Osteoblast (primary cell): ENCODE measurements at places on chromosomes 1 and 21.

- DNase-seq = no peak
Observed at GRCh38 chr1:208604295-208604694, 360.1 kb upstream of the PLXNA2 start.

DNA sequence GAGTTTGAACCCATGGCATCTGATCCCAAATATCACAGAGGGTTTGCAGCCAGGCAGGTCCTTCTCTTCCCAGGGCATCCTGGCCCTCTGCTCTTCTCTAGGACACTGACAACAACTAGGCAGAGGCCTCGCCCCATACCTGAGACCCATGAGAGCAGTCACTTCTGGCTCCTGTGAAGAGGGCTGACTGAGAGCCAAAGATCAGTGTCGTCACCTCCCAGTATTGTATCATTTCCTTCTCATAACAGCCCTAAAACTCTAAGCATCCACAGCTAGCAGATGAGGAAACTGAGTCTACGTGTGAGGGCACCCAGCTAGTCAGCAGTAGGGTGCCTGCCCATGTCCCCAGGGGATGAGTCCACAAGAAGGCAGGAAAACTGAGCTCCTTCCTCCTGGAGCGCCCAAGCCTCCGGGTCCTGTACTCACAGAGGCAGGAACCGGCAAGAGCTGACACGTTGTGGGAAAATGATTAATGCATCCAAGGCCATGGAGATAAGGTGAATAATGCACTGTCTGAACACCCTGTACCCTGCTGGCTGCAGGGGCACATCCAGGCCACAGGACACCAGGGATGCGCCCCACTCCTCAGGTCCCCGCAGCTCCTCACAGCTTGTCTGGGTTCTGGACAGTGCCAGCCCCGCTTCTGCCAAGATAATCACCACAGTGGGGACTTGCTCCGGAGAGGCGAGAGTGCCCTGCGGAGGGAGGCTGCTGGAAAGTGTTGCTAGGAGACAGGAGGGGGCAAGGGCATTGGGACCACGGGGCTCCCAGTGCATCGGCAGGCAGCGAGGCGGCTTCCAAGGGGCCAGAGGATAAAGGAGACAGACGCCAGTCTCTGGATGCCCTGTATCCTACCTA lies 340.0 kb downstream of the NPHP4 start:
- DNase-seq = no peak

DNA sequence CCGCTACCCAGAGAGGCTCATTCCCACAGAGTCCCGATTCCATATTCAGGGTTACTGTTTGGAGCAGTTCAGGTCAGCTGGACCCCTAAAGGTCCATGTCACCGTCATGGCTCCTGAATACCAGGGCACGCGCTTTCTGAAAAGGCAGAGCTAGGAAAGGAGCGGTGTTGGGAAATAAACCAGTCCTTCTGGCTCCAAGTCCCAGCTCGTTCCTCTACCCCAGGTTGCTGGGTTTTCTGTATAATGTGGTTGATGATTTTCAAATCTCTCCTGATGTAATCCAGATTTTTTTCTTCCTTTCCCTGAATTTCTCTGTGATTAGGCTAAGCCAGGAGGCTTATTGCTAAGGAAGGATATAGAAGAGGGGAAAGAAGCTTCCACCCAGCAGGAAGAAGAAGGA lies 14.0 kb upstream of the PKP1 start:
- no peak for DNase-seq

DNA sequence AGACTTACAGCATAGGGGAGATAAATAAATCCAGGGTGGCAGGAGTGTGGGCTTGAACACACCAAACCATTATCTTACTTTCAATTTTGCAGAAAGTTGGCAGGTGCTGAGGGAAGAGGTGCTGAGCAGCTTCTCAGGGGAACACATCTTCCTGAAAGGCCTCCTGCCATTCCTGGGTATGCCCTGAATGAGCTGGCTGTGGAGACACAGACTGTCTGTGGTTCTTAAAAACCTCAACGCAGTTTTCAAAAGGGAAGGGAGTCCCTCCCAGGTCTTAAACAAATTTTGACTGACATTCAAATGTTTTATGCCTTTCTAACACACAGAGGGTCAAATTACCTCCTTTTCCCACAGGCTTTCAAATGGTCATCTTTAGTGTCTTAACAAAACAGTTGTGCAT lies 166.9 kb downstream of the TNFSF18 start:
- DNase-seq = no peak

GRCh38 chr1:3735688-3736087 lies 16.6 kb upstream of the CCDC27 start:
- peak; percentile 91 for DNase-seq

- no peak for DNase-seq
Observed at GRCh38 chr1:147509786-147510395, 31.4 kb upstream of the BCL9 start.

DNA sequence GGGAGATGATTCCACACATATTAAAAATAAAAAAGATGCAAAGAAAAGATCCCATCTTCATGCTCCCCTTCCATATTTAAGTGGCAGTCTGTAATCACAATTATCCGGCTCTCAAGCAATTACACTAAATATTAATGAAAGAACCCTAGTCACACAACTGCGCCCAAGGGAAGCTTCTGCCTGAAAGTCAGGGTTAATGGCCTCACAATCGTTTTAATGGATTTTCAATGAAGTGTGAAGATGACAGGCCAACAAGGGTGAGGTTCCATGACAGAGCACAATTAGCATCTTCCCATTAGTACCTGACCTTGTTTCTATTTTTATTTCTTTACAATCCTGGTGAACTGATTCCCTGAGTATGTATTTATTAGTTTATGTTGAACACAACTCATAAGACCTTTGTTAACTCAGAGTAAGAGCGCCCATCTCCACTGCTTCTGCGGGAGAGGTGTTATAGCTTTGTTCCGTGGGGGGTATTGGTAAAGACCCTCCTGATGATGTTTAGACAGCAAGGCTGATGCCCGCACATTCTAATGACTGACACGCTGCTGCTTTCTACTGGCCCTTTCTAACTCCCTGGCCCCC lies 80.9 kb downstream of the IER5 start:
- DNase-seq = no peak

- no peak for DNase-seq
Observed at GRCh38 chr1:35857830-35858229, 25.2 kb upstream of the AGO1 start.

GRCh38 chr1:221714227-221715152 lies 27.4 kb downstream of the DUSP10 start:
- no peak for DNase-seq

- DNase-seq = no peak
Observed at GRCh38 chr1:201222125-201222524, 31.5 kb downstream of the IGFN1 start.

DNA sequence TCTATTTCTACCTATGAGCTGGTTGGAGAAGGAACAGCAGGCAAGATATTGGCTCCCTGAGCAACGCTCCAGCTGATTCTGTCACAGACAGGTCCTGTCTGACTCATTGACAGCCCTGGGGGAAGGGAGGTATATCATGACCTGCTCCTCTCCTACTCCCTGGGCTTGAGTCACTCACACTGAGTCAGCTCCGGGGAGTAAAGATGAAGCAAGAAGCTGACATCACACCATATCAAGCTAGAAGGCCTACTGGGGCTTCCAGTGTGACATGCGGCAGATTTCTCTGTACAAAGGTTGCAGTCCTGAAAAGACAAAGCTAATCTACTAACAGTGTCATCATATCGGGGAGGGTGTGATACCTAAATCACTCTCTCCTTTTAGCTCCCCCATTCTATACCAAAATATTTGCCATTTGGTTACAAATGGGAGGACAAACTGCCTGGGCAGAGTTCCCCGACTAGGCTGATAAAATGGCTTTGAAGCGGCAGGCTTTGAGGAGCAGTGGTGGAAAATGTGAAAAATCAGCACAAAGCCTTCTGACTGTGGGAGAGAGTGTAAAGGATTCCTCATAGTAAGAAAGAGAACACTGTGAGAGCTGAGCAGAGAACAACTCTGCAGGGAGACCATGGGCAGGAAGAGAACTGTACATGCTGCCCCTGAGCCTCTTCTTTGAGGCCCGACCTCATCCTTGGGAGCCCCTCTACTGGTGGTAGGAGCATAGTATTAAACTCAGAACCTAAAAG lies 15.5 kb downstream of the PI4KB start:
- DNase-seq = peak; percentile 95

- DNase-seq = peak; percentile 94
Observed at GRCh38 chr21:36203603-36203889, 46.9 kb downstream of the DOP1B start.

GRCh38 chr1:155126556-155127104 lies 1.0 kb upstream of the EFNA1 start:
- DNase-seq = peak; percentile 66

DNA sequence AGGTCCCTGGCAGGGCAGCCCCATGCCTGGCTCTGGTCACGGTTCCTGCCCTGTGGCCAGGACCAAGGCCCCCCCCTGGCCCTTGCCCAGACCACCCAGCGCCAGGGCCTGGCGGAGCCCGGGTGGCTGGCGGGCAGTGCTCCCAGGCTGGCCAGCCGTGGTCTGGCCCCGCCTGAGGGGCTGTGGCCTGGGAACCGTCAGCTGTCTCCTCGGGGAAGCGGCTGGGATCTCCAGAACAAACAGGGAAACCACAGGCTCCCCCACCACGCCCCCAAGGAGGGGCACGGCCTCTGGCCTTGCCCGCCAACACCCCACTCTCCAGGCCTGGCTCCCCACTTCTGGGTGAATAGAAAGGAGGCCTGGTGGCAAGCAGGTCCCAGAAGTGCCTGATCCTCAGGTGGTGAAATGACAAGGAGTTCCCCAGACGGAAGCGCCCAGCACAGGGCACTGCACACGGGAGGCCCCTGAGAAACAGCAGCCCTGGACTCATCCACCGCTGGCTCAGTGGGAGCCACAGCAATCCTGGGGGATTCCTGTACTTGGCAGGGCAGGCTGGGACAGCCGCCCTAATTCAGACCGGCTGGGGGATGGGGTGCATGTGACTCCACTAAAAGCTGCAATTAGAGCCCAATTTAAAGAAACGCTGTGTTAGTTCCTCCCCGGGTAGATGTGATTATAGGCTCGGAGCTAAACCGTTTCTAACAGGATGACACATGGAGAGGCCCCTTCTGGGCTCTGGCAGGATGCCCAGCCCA lies 78.9 kb downstream of the RAP1GAP start:
- peak; percentile 83 for DNase-seq

- peak; percentile 17 for DNase-seq
Observed at GRCh38 chr1:203675596-203676347, 49.1 kb downstream of the ATP2B4 start.

DNA sequence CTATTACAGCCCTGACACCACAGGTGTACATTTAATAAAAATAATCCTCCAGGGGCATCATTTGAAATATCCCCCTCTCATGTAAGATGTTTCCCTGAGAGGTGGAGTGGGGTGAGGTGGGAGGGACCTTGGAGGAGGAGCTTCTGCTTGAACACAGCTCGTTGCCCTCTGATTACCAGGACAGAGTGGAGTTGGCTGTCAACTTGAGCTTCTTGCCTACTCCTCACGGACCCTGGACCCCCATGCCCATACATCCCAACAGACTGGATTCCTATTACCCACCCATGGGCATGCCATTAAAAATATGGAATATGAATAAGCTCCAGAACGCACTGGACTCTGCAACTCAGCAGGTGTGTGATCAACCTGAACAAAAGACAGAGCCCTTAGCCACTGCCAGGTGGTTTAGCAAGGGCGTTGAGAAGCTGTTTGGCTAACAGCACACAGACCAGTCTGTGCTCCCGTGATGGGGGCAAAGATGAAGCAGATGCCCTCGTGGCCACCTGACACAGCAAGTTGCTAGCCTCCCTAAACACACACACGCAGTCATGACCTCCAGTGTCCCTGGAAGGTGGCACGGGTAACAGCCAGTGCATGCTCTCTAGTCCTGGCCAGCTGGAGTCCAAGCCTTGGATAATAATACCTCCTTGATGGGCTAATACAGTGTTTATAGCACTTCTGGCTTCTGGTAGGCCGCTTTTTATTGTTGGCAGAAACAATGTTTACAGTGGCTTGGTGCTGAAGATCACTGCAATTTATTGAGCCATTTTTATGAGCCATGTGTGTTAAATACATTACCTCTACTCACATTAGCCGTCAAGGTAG lies 155.0 kb downstream of the TOMM20 start:
- no peak for DNase-seq

- no peak for DNase-seq
Observed at GRCh38 chr1:230031131-230031530, 35.9 kb upstream of the GALNT2 start.

GRCh38 chr1:30413111-30413440 lies 310.3 kb downstream of the MATN1 start:
- DNase-seq = no peak

- DNase-seq = peak; percentile 97
Observed at GRCh38 chr1:9249534-9250410, 15.2 kb downstream of the H6PD start.

- DNase-seq = peak; percentile 97
Observed at GRCh38 chr1:181189691-181190363, 101.3 kb downstream of the IER5 start.

DNA sequence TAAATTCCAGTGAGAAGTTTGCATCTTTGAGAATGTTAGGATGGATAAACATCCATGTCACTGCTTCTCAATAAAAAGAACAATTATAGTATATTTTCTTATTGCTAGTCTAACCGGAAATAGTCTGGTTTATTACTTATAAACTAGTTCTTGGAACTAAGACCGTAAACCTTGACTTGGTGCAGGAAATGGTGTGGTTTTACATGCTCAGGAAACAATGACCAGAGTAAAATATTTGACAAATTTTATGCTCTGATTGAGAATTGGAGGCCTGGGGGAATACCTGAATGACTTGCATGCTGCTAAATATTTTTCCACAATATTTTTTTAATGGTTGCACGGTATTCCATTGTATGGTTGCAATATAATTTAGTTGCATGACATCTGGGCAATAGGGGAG lies 76.3 kb downstream of the XCL2 start:
- no peak for DNase-seq

DNA sequence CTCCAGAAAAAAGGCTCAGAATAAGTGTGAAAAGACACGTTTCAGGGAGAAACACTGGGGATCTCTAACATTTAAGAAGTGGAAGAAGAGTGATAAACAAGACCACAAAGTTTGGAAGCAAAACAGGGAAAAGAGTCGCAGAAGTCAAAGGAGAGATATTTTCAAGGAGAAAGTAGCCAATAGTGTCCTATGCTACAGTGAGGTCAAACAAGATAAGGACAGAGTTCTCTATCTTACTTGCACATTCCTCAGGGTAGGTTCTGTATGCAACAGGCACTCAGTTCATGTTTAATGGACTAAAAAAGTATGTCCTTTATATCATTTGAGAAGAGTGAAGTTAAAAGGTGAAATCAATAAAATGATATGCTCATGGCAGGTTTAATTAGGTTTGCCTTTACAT lies 13.8 kb upstream of the EDEM3 start:
- no peak for DNase-seq

- DNase-seq = peak; percentile 60
Observed at GRCh38 chr1:185337246-185337645, 20.2 kb upstream of the IVNS1ABP start.

- peak; percentile 98 for DNase-seq
Observed at GRCh38 chr1:109509176-109510134, at the start of gene AMIGO1. TSS of gene AMIGO1 (minus strand) at chr1:109509727. CDS start at chr1:109508912, 815 bp downstream.

- DNase-seq = peak; percentile 68
Observed at GRCh38 chr21:38439426-38439825, 58.9 kb downstream of the ERG start.

DNA sequence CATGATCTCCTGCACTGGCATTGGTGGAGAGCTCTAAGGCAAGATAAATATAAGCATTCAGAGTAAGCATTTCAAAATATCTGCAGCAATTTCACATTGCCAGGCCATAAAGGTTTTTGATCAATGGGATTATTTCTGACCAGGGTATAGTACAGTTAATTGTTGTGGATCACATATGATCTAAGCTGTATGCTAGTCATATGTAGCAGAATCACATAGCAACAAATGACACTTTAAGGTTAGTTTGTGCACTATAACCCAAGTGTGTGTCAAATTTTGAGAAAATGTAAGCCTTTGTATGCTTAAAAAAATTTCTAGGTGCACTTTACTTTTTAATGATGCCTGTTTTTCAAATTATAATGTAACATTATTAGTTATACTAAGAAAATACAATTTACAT lies 386.0 kb upstream of the ADAMTS5 start:
- no peak for DNase-seq
